ENCODE measurements at places on chromosomes 7 and 10. TPM values are rescaled to one million over a fixed set of nuclear protein-coding genes. Genes with fewer than 3 reads are reported as not detected.

DNA sequence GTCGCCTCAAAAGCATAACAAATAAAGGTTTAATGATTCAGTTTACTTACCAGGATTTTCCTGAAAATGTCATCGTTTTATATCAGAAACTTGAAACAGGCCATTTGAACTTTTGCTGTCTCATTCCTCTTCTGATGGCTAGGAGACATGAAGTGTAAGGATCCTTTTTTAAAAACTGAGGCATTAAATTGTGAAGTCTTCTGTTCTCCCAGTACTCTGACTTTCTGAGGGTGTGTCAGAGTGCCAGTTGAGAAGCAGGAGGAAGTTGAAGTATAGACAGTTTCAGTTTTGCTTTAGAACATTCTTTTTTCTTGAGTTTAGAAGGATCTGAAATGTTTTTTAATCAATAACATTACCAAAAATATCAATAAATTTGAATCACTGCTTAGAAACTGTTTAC is at the start of gene SAMD9L:
TSS of gene SAMD9L (minus strand) at position 242 of the 400 bp plus-strand sequence. CDS start 12,414 bp downstream, outside the sequence.
- peak; percentile 22 for DNase-seq

DNA sequence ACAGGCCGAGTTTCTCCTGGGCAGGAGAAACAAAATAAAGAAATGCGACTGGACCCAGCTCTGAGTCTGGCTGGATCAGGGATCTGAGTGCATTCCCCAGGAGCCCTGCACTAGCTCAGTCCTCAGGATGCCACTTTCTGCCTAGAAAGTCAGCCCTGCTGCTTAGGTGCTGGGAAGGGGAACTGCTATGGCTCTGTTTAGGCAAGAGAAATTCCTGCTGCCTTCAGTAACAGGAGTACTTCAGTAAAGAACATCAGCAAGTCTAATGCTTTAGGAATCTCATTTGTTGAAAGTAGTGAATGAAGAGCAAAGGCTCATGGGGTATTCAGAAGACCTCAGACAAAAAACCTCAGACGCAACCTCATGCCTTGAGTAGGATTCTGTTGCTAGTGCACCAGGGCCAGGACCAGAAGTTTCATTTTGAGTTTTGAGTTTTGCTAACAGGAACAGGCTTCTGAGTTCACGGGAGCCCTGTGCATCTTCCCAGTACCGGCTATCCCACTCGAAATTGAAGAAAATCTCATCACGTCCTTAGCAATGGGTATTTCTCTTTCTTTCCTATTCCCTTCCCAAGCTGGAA is 170.8 kb upstream of the CDCA7L start:
- no peak for DNase-seq

- no peak for DNase-seq
Measured at GRCh38 chr7:157712666-157713235, 375.9 kb downstream of the DNAJB6 start.

- DNase-seq, result no peak
Measured at GRCh38 chr7:131000873-131001272, 266.9 kb upstream of the KLF14 start.

CPED1 gene
- total RNA-seq, result 1.6 TPM

GRCh38 chr7:4725014-4725849 is 43.1 kb downstream of the FOXK1 start:
- DNase-seq, result peak; percentile 93

GRCh38 chr7:16816824-16817223 is 12.0 kb upstream of the AGR2 start:
- no peak for DNase-seq

- no peak for DNase-seq
Measured at GRCh38 chr10:47028466-47028865, 117.2 kb downstream of the PTPN20 start.

PRSS37 gene
- not detected for total RNA-seq

ERCC6 gene
- total RNA-seq, result 5.4 TPM

GRCh38 chr7:113828581-113828980 is 90.2 kb downstream of the PPP1R3A start:
- DNase-seq, result no peak

PHKG1 gene
- total RNA-seq, result 1.5 TPM

- peak; percentile 59 for DNase-seq
Measured at GRCh38 chr7:150983893-150984368, 5.8 kb upstream of the KCNH2 start.

GRCh38 chr10:77511498-77512218 is 126.0 kb downstream of the KCNMA1 start:
- no peak for DNase-seq

MBL2 gene
- total RNA-seq, result not detected

PTF1A gene
- total RNA-seq, result not detected

DNA sequence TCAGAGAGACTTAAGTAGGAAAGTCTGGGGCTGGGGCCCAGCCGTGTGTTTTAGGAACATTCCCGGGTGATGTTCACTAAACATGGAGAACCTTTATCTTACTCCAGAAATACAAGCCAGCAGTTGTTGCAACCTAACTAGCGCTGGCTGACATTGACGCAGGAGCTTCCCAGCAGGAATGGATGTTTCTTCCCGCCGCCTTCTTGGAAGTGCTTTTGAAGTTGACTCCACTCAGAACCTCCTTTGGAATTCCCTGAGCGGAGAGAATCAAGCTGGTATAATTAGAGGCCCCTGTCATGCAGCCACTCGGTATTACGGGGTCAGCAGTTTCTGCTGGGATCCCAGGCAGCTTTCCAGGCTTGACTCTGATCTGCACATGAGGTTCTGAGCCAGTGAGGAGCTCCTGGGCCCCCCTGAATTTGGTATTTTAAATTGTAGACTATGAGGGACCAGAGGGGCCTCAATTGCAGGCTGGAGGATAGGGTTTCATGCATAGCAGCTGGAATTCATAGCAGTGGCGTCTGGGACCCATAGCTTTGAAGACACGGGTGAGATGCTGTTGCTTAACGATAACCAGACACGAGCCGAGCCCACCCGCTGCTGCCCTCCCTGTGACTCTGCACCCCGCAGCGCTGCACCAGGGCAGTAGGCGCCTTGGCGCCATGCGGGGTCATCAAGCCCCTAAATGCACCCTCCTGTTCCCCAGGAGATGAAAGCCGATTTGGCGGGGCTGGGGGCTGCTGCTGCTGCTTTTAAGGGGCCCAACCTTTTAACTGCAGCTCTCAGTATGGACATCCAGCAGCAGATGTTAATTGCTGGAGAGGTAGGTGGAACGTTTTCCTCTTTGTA is 61.8 kb downstream of the EEPD1 start:
- no peak for DNase-seq

DNA sequence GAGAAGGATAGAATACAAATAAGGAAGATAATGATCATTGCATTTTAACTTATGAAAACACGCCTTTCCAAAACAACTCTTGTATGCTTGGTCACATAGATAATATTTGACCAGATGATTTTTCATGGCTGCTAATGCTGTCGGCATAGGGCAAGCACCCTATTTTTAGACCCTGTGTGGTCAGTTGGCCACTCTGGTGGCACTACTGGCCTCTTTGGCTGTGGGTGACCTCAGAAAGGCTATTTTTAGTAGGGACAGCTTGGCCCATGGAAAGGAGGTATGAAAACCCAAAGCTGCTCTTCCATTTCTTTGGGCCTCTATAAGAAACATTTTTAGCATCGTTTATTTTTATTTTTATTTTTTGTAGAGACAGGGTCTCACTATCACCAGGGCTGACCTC is 12.3 kb downstream of the BMPER start:
- no peak for DNase-seq

DNA sequence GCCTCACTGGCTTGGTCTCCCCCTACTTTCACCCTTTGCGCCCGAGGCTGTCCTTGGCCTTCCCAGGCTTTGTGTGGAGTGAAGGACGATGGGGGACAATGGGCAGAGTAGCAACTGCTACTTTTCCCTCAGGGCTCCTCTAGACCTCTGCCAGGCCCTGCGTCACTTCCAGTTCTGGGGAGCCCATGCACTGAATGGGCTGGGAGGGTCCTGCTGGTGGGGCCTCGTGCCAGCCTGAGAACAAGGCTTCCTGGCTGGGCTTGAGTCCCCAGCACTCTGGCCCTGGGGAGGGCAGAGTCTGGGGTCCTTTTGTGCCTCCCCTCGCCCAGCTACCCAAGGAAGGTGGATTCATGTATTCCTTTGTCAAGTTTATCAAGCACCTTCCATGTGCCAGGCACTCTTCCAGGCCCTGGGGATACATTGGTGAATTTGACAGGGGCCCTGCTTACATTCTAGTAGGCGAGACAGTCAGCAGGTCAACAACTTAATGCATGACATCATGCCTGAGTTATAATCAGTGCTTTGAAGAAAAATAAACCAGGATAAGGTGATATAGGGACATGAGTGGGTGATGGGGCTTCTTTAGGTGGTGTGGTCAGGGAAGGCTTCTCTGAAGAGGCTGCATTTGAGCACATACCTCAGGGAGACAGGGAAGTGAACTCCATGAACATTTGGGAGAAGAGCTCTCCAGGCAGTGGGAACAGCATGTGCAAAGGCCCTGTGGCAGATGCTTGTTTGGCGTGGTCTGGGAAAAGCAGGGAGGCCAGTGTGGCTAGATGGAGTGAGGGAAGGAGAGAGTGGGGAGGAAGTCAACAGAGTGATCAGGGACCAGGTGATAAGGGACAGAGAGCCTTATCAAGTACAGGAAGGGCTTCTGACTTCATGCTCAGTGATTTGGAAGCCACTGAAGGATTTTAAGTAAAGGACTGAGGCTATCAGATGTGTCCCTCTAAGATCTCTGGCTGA is 14.1 kb downstream of the ZMIZ1 start:
- peak; percentile 41 for DNase-seq

DNA sequence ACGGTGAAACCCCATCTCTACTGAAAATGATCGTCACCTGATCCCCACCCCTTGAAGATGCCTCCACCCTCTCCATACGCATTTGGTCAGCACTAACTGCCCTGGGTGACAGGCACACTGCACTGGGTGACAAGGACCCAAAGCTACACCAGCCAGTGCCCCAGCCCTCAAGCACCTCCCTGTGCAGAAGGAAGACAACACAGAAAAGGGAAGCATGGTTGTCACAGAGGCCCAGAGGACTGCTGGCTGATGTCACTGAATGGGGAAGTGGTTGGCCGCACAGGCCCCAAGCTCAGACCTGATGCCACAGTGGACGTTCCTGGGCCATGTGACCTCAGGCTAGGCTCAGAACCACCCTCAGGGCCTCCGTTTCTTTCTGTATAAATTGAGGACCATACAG is 4.2 kb upstream of the PILRA start:
- DNase-seq, result no peak

DNA sequence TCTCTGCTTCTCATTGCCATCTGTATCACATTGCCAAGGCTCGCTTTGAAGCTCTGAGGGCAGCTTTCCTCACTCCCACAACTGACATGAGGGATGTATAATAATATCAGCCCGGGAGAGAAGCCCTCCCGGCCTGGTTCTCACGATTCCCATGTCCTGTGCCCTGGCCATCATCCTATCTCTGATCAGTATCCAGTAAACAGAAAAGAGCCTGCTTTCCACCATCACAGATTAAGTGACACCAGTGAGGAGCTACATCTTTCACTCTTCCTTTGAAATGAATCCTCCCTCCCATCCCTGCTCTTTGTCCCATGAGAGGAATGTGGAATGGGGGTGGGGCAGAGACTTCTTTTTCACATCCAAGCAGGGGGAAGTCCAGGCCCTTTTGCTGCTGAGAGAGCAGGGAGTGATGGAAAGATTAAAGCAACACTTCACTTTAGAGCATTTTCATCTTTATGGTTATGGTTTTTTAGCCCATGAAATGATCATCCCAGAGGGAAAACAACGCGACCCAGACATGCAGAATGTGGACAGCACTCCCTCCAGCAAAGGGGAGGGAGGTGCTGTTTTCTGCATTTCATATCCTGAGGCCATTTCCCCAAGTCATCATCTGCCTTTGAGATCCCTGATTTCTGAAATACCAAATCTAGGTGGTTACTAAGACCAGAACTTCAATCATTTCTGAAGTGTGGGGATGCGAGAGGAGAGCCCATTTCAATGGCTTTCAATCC is 84.6 kb upstream of the LYZL1 start:
- no peak for DNase-seq

- no peak for DNase-seq
Measured at GRCh38 chr10:11783558-11783865, 39.6 kb upstream of the PROSER2 start.

DNA sequence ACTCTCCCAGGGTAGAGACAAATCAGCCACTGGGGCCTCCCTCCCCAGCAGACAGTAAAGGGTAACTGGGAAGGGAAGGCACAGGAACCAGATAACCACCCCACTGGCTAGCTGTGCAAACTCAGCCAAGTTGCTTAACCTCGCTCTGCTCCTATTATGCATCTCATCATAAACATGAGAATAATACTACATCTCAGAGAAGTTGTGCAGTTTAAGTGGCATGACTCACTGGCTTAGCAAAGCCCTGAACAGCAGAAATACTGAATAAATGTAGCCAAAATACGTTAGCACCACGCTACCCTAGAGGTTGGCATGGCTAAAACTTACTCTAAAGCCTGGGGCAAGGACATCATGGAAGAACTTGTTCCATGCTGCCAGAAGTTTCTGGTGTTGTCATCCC is 128.1 kb upstream of the ANK3 start:
- DNase-seq, result peak; percentile 21

PPRC1 gene
- 10.8 TPM for total RNA-seq

Measured in Daoy (cell line).